ENCODE measurements at places on chromosomes 3 and 15.

GRCh38 chr3:110261141-110261540 is 810.5 kb upstream of the NECTIN3 start:
- DNase-seq: no peak

GRCh38 chr15:28979208-28979841 is 93.6 kb downstream of the APBA2 start:
- DNase-seq: no peak

DNA sequence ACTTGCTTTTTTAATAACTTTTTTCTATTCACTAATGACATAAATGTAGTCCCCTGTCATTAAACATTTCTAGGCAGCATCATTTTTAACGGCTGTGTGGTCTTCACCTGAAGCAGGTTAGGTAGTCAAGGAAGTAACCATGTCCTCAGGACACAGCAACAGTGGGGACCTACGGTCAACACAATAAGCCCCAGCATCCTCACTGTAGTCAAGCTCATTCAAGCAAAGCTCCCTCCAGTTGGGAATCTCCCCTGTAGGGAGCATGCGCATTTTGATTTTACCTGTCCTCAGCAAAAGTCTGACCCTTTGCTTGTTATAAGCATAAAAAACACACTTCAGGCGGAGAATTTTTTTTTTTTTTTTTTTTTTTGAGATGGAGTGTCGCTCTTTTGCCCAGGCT is 151.4 kb downstream of the SHQ1 start:
- DNase-seq: no peak

- DNase-seq: no peak
Observed at GRCh38 chr15:93852761-93853160, 378.6 kb upstream of the MCTP2 start.

DNA sequence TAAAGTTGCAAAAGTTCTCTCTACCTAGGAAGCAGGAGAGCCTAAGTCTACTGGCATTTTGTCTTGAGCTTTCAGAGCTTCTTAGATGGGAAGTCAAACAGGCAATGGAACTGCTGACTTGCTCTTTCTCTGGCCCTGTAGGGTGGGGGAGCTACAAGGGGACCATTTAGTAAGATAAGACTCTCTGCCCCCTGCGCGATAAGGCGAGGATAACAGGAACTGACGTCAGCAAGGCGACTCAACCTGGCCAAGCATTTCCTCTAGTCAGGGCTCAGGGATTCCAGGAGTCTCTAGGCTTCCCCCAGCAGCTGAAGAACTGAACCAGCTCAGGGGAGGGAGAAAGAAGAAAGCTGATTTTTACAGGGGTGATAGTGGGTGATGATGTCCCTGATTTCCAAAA is 5.8 kb downstream of the RARB start:
- no peak for DNase-seq

DNA sequence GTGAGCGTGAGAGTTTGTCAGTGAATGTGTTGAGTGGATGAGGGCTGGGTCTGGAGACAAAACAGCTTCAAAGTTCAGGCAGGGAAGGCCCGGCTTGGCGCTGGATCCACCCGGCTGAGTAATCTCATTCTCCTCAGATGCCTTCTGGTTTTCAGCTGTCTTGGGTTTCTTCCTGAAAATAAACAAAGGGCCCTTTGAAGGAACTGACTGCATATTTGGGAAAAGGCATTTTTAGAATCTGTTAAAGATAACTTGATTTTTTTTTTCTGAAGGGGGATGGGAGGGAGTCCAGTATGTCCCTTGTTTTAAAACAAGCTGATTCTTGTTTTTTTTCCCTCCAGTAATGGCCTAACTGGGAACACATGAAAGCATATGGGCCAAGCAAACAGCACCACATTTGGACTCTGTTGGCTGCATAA is 86.4 kb downstream of the TIGIT start:
- no peak for DNase-seq

DNA sequence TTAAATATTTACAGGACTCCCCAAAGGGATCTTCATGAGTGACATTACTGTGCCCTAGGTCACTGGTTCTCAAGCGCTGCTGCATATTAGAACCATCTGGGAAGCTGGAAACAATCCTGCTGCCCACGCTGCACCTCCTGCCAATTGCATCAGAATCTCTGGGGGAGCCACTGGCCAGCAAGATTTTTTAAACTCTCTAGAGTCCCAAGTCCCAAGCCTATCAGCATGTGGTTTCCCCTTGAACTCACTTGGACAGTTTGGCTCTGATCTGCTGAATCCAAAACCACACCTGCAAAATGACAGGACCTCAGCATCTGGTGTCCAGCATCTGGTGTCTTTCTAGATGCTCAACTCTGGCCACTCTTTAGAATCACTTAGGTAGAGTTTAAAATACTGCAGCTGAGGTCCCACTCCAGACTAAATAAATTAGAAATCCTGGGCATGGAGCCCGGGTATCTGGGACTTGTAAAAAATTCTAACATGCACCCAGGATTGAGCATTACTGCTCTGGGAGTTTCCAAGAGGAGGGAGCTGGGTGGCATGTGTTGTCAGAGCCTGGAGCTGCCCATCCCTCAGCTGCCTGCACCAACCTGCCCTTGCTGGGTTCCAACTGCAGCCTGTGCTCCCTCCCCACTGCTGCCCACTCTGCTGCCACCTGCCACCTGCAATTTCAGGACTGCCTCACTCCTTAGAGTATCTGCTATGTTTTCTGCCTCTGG is 311.3 kb downstream of the SLC9A9 start:
- DNase-seq: no peak

- DNase-seq: no peak
Observed at GRCh38 chr3:31436830-31437229, 95.9 kb upstream of the STT3B start.

- DNase-seq: no peak
Observed at GRCh38 chr15:95591886-95592285, 738.6 kb upstream of the NR2F2 start.

DNA sequence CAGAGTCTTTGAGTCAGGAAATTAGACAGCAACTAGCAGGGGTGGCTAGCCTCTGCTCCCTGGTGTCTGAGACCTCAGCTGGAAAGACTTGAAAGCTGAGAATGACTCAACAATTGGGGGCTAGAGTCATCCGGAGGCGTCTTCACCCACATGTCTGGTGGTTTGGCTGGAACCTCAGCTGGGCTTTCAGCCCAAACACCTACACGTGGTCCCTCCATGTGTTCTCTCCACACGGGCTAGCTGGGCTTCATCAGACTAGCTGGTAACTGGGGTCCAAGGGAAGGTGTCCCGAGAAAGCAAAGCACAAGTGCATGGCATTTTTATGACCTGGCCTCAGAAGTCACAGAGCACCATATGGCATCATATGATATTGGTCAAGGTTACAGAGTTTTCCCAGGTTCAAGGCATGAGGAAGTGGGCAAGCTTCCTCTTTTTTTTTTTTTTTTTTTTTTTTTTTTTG is 19.9 kb upstream of the ABHD2 start:
- peak; percentile 55 for DNase-seq

- DNase-seq: peak; percentile 6
Observed at GRCh38 chr3:30779686-30780287, 114.7 kb downstream of the GADL1 start.

DNA sequence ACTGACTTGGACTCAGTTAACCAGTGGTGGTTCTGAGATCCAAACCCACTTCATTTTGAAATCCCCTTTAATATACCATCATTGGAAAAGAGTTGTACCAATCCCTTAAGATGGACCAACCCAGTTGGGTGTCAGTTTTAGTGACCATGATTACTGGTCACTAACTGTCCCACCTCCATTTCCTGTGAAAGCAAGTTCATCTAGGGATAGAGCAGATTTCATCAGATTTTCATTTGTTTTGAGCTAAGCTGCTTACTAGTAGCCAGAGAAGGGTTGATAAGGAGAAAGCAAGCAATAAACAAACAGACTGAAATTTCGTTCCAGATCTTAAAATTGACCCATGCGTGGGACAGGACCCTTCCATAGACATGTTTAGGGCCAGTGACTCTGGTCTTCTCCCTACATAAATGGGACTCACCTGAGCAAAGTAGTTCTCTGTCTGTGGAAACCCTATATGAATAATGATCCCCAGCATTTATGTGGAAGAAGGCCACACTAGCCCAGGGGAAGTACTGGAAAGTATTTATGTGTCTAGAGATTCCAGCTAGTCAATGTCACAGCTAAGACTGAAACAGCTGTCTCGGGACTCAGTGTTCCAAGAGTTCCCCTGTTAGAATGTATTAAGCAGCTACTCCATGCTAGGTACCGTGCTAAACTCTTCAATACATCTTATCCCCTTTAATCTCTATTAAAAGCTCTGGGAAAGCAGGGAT is 196.0 kb upstream of the BCL6 start:
- no peak for DNase-seq

DNA sequence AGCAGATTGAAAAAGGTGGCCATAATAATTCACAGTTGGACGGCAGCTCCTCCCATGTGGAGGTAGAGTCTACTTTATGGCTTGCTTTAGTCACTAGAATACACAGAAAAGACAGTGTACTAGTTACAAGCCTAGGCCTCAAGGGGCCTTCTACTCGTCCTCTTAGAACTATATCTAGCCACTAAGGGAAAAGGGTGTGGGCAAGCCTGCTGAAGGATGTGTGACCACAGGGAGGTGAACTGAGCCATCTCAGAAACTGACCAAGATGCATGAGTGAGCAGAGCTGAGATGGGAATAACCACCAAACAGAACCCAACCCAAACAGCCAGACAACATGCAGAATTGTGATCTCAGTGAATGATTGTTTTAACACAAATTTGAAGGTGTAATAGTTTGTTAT is 335.6 kb upstream of the LMCD1 start:
- no peak for DNase-seq

GRCh38 chr3:35537265-35537664 is 102.1 kb upstream of the ARPP21 start:
- no peak for DNase-seq

DNA sequence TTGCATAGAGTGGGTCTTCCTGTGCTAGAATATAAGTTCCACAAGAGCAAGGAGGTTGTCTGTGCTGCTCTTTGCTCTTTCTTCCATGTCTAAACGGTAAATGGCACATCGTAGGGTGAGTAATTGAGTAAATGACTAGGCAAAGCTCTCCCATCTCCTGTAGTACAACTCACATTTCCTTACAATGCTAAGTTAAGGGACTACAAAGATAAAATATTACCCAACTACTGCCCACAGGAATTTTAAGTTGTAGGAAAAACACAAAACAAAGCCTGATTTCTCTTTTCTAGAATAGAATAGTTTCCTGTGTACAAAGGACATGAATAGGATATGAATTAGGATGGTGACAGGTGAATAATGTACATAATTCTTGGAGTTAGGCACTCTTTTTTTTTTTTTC is 19.9 kb upstream of the LRIG1 start:
- DNase-seq: no peak

- no peak for DNase-seq
Observed at GRCh38 chr15:72047020-72047419, 70.9 kb downstream of the MYO9A start.

DNA sequence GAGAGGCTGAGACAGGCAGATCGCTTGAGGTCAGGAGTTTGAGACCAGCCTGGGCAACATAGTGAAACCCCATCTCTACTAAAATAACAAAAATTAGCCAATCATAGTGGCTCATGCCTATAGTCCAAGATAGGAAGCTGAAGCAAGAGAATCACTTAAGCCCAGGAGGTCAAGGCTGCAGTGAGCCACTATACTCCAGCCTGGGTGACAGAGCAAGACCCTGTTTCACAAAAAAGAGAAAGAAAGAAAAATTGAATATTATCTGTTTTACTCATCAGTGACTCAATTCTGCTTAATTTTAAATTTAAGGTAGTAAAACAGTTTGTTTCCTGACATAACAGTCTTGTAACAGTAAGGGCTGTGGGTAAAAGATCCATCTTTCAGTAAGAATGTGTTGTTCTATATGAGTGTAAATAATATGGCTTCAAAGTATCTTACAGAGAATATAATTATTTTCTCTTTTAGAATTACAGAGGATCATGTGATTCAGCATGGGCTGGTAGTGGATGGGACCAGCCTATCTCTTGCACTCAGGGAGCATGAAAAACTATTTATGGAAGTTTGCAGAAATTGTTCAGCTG is 85.8 kb downstream of the ATP11B start:
- no peak for DNase-seq

GRCh38 chr3:150168698-150169097 is 198.0 kb upstream of the PFN2 start:
- no peak for DNase-seq

GRCh38 chr3:53194210-53195065 is 33.4 kb downstream of the PRKCD start:
- DNase-seq: no peak

- no peak for DNase-seq
Observed at GRCh38 chr3:58988041-58988440, 61.8 kb downstream of the CFAP20DC start.

- DNase-seq: no peak
Observed at GRCh38 chr3:133865136-133865855, 30.4 kb downstream of the RAB6B start.
